Chondrocyte (in vitro differentiated cells): ENCODE measurements at places on chromosomes 16 and 17. TPM values are rescaled to one million over a fixed set of nuclear protein-coding genes. Genes with fewer than 3 reads are reported as not detected.
A peak's percentile ranks its signal among the peaks of the same experiment; 100 is the strongest.

GRCh38 chr16:89596957-89597649, 16.3 kb upstream of the DPEP1 start:
- peaks cover 4% of the 10 kb centered on the region for H3K4me1 ChIP-seq
- no peaks in the 10 kb centered on the region for H3K27me3 ChIP-seq
- no peak overlapping the region for H3K27ac ChIP-seq
- H3K36me3 ChIP-seq = no peaks in the 10 kb centered on the region
- no peak for DNase-seq

- H3K27ac ChIP-seq = no peak overlapping the region
- H3K27me3 ChIP-seq = no peaks in the 10 kb centered on the region
- peak overlapping the region; percentile 81 for H3K4me3 ChIP-seq
- peaks cover 11% of the 10 kb centered on the region for H3K36me3 ChIP-seq
- no peak for DNase-seq
Observed at GRCh38 chr17:43900858-43901754, 6.2 kb downstream of the MPP2 start.

DNA sequence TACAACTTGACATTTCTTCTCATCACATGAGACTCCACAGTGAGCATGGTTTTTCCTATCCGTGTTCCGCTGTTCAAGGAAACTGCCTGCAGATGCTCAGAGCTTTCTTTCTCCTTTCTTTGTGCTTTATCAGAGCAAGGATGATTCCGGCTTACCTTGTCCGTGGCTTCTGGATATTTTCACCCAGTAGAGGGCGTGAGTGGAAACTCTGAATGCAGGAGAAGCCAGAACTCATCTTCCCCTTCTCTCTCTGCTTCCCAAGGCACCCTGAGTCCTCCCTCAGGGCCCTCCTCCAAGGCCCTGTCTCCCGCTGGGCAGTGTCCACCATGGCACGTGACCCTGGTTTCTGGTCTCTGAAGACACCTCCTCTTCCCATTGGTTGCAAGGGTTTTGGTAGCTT, 721.1 kb upstream of the RBFOX1 start:
- H3K36me3 ChIP-seq = no peaks in the 10 kb centered on the region
- no peak overlapping the region for H3K4me3 ChIP-seq
- no peak overlapping the region for H3K27ac ChIP-seq
- no peak for DNase-seq

Gene NPIPA7
- total RNA-seq = 6.0 to 7.9 TPM (median 6.7 TPM) in 3 replicates

Gene CASKIN1
- 1.3 to 3.6 TPM (median 2.3 TPM) in 3 replicates for total RNA-seq
